ENCODE measurements at places on chromosomes 5 and 9. TPM values are rescaled to one million over a fixed set of nuclear protein-coding genes. Genes with fewer than 3 reads are reported as not detected.

The LCN1 gene
- not detected for total RNA-seq

The SPINK4 gene
- not detected for total RNA-seq

The GARIN3 gene
- total RNA-seq, result not detected

The IL9 gene
- not detected for total RNA-seq

The PCDHGA7 gene
- 5.5 TPM for total RNA-seq

The PTGER4 gene
- 2.2 TPM for total RNA-seq

The CDKN2B gene
- total RNA-seq, result 9.5 TPM

All from RPMI7951 (cell line).